ENCODE measurements at places on chromosomes 5 and 9.

- DNase-seq: no peak
Measured at GRCh38 chr5:150181027-150181426, 8.8 kb upstream of the SLC6A7 start.

- no peak for DNase-seq
Measured at GRCh38 chr5:176944268-176944667, 45.1 kb upstream of the HK3 start.

GRCh38 chr9:111668026-111668573 lies 6.7 kb downstream of the GNG10 start:
- no peak for DNase-seq

GRCh38 chr9:79089054-79089560 lies 482.7 kb upstream of the TLE4 start:
- DNase-seq: no peak

DNA sequence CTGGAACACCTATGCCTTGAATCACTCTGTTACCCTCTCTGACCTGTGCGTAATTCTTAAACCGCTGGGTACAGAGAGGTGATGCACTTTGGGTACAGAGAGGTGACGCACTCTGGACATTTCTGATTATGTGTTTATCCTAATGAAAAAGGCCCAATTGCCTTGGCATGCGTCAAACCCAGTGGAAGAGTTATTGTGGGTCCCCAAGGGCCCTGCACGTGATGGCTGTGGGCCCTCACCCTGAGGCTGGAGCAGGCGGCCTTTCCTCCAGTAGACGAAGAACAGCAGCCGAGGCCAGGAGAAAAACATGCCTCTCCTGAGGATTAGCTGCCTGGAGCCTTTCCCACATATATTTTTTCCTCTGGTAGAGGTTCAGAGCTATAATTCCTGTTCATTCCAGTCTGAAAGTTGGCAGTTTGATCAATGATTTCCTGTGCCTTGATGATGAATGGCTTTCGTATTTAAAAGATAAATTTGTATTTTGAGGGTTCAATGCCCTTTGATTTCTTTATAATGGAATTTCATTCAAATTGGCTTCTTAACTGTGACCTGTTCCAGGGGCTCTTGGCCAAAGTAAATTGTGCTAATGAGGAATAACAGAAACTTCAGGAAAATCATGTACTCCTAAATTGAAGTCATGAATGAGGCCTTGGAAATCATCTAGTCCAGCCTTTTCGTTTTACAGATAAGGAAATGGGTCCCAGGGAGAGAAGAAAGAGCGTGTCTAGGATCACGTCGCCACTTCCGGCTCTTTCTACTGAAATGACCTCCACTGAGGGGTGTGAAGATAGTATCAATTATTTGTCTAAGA lies 22.8 kb downstream of the ACER2 start:
- DNase-seq: no peak

DNA sequence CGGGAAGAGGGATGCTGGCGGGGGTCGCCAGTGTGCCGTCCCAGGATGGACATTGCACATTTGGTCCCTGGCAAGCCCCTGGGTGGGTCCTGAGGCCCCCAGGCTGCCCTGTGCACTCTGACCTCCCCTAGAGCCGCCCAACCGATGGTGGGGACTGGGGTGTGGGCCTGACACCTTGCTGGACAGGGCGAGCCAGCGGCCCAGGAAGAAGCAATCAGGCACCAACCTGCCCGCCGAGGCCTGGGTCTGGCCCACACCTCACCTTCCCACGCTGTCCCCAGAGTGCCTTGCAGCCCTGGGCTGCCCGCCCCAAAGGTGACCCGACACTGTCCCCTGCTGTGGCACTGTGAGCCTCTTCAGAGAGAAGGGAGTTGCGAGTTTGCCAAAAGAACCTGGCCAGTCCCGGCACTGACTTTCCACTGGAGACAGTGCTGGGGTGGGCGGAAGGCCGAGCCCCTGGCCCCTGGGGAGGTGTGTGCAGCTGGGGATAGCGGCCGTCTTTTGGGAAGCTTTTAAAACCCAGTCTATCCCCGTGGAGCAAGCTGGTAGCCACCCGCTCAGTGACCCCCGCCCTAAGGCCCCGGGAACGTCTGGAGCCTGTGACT lies 12.0 kb upstream of the NRARP start:
- DNase-seq: no peak

- no peak for DNase-seq
Measured at GRCh38 chr5:85462957-85463356, 1078.3 kb upstream of the EDIL3 start.

DNA sequence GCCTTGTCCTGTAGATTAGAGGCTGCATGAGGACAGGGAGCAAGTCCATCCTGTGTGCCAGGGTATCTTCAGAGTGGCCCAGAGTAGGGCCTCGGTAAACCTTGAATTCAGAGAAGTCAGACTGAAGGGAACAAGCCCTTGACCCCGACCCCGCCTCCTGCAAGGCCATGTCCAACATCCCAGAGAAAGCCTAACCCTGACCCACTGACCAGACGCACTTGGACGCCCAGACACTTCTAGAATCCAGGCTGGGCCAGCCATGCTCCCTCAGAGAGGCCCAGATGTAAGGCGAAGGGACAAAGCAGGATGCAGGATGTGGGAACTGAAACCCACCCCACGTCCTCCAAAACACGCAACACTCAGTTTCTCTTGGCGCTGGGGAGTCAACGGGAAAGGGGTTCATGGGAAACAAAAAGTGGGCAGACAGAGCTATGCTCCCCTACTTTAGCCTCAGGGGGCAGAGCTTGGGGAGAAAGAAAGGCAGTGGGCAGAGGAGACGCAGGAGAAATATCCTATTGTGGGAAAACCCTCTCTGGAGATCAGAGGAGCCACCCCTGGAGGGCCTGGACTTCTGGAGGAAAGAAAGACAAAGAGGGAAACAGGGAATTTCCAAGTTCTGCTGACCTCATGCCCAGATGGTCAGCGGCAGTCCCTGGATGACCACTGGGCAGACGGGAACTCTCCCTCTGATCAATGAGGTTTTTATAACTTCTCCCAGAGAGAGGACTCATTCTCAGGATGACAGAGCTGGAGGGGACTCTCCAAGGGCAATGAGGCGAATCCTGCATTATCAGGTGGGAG lies 13.0 kb downstream of the TNIP1 start:
- no peak for DNase-seq

- DNase-seq: no peak
Measured at GRCh38 chr5:79699763-79700400, 10.2 kb downstream of the CMYA5 start.

DNA sequence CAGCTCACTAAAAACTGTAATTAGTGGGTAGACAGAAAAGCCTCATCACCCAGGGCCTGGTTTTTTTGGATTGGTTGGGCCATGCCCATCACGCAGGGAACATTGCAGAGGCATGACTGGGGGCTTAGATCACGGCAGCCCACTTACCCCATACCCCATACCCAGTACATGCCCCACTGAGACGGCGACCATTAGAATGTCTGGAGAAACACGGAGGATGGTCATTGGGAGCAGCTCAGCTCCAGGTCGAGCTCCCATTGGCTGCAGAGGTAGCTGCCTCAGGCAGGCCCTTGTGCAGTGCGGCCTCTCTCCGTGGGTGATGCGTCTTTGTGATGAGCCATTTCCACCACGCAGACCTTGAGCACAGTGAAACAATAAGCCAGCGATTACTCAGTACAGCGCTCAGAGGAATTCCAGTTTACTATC lies 204.0 kb downstream of the GADD45G start:
- DNase-seq: no peak

DNA sequence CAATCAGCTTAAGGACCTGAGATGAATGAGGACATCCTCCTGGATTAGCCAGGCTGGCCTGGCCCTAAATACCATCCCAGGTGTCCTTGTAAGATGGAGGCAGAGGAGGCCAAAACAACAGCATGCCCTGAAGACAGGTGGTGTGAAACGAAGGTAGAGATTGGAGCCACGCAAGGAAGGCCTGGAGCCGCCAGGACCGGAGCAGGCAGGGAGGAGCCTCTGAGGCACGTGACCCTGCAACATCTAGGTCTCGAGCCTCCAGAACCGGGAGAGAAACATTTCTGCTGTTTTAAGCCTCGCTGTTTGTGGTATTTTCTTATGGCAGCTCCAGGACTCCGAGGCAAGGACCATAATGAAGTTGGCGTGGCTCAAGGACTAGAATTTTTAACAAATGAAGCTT lies 9.7 kb upstream of the COL5A1 start:
- no peak for DNase-seq

DNA sequence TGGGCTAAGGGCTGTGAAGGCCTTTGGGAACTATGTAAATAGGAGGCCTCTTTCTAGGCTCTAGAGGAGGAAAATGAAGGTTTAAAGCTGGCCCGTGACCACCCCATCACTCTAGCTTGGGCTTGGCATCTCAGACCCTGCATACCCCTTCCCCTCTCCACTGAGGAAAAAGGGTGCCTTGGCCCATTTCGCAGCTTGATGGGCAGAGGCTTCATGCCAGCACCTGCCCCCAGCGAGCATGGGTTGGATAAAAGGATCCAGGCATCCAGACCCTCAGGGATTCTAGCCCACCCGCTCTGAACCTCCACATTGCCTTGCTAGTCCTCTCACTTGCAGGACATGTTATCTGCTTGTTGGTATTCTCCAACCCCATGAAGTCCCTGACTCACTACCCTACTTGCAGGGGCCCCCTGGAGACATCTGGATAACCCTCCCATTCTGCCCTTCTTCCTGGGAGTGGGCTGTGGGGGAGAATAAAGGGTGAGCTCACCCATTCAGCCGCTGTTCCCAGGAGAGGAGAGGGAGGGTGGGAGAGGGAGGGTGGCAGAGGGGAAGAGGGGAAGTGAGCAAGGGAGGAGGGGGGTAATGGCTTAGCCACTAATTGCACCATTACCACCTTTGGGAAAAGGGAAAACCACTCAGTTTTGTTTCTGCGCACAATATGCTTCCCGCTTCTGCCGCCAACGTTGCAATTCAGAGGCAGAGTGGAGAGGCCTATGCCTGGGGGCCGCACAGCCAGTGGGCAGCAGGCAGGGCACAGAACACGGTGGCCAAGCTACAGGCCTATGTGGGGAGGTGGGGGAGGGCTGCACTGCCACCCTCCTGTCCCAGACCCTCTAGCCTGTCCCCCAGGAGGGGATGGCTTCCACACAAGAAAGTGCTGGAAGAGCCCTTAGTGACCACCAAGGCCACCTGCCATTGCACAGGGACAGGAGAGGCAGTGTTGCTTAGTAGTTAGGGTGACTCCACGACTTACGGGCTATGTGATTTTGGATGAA lies 2.1 kb upstream of the CAMK2A start:
- no peak for DNase-seq

- no peak for DNase-seq
Measured at GRCh38 chr5:102800427-102800826, 45.3 kb downstream of the PAM start.

GRCh38 chr9:8963885-8964284 lies 1164.3 kb upstream of the DMAC1 start:
- DNase-seq: no peak

- no peak for DNase-seq
Measured at GRCh38 chr9:109283012-109283411, 37.8 kb downstream of the EPB41L4B start.

DNA sequence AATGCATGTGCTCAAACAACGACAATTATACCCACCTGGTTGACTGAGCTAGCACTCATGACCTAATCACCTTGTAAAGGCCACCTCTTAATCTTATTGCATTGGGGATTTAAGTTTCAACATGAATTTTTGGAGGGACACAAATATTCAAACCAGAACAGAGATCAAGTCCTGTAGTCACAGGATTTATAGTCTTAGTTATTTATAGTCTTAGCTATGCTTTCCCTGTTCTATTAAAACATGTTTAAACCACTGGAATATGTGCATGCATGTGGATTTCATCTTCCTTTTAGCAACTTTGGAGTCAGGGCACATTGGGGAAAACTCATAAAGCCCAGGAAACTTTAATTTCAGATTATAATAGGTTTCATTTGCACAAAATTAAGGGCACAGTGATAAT lies 26.7 kb downstream of the ANKDD1B start:
- DNase-seq: no peak

DNA sequence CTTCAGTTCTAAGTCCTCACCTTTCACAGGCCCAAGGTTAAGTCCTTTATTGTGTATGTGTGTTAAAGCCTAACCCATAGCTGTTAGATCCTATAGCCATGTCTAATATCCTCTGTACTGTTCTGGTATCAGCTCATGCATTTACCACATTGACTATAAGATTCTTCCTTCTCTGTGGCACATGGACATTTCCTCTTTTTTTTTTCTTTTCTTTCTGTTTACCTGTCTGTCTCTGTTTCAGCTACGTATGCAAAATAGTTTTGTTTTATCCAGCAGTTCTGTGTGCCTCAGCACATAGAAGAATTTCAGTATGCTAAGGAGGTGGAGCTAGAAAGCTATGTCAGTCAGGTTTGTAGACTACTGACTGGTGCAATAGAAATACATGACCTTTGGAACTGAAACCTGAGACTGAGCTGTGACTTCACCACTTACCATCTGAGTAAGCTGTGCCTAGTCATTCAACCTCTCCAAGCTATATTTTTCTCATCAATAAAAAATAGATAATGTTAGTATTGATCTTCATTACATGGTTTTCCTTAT lies 155.6 kb upstream of the VLDLR start:
- DNase-seq: no peak

DNA sequence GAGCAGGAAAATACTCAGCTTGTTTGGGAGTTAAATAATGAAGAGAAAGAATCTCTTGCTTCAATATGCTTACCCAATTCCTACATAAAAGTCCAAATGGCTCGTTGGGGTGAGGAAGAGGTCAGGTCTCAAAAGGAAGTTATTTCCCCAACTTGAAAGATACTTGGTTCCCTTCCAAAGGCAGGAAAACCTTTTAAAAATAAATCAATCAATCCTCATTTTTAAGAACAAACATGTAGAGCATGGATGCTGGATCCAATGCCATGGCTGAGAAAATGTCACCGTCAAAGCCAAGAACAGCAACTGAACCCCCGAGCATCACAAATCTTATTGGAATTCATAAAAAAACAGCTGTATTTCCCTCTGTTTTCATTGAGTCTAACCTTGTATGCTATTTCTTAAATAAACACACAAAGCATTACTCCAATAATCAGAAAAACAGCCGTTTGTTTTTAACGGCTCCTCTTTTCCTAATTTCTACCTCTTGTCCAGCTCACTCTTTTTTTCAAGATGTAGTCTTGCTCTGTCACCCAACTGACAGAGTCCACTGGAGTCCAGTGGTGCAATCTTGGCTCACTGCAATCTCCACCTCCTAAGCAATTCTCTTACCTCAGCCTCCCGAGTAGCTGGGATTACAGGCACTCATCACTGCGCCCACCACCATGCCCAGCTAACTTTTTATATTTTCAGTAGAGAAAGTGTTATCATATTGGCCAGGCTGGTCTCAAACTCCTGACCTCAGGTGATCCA lies 140.7 kb downstream of the GNA14 start:
- no peak for DNase-seq

DNA sequence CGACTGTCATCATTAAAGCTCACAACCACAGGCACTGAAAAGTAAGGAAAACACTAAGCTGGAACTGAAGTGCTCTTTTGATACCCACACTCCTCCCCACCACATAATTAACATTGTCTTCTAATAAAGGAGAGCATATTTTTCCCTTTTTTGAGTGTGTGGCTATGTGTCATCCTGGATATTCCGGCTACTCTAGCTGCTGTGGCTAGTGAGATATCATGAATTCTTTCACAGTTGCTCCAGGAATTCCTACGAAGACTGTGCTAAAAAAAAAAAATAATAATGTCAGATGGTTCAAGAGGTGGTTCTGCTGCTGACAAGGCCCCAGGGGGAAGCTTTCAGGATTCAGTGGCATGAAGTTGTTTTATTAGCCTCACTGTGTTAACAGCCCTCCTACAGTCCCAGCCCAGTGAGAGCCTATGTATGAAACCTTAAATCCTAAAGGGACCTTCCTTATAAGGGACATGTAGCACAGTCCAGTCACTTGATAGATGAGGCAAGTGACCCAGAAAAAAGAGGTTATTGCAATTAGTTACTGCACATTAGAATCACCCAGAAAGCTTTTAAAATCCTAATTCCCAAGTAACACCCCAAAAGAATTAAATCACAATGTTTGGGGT lies 46.6 kb downstream of the TMEM252 start:
- no peak for DNase-seq
